ENCODE measurements at places on chromosomes 7 and 10.

DNA sequence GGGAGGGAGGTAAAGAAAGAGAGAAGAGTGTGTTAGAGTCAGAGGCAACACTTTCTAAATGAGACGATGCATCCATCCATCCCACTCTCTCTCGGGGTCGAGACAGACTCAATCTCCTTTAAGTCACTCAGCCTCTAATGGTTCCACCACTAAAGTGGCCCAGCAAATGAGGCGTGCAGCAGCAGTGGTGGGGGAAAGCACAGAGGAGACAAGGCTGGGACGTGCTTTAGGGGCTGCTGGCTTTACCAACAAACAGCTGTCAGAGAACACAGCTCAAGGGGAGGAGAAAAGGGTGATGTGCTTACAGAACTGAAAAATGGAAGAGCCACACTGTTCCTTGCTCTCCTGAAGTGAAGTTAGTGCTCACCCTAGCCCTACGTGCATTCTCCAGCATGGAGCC lies 4.5 kb upstream of the SEC31B start:
- DNase-seq, result no peak

- DNase-seq, result no peak
Observed at GRCh38 chr7:70353330-70353945, 755.2 kb downstream of the AUTS2 start.

GRCh38 chr7:45238806-45239205 lies 81.2 kb downstream of the RAMP3 start:
- DNase-seq, result no peak

DNA sequence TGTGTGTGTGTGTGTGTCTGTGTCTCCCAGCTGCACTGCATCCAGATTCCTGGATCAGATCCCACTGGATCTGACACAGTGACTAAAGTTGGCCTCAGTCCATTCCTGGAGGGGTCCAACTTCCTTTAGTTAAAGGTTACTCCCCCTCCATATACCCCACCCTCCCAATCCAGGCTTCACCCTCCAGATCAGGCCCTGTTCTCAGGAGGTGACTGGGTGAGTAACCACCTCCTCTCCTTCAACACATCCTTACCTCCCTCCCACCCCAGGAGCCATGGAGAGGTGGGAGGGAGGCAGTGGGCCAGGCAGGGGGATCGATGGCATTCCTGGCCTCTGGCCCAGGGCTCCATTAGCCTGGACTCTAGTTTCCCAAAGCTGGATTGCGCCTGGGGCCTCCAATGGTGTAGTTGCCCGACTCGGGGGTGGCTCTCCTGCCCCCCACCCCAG lies 11.3 kb downstream of the KCNIP2 start:
- no peak for DNase-seq

DNA sequence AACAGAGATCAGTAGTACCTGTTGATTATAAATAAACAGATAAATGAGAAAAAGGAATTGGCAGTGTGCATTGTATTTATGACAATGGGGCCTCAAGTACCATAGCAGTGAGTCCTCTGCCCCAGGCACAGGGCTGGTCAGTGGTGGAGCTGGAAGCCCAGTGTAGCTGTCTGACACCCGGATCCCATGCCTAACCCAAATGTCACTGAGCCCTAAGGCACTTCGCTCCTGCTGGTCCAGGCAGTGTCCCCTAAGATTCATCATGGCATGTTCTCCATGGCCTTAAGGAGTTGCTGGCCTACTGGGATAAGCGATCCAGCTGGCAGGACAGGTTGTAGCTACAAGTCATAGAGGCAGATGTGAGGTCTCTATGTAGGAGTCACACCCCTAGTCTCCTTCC lies 3.3 kb upstream of the ZNF736 start:
- DNase-seq, result no peak
